ENCODE measurements at places on chromosomes 3 and 15. TPM values are rescaled to one million over a fixed set of nuclear protein-coding genes. Genes with fewer than 3 reads are reported as not detected.

DNA sequence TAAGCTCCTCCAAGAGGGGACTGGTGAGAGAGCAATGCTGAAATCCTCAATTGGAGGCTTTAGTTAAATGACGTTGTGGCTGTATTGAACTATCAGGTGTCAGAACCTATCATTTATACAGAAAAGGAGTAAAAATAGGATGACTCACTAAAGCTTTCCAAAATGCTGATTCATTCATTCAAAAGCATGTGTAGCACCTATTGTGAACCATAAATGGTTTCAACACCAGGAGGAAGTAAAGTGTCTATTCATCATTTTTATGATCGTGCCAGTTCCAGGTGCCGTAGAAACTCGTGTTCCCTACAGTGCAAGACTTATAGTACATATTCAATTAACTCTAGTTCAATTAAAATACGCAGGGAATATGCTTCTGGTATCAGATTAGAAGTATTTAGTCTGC lies 66.5 kb upstream of the ARRDC4 start:
- DNase-seq = no peak
- no peaks in the 10 kb centered on the region for H3K27me3 ChIP-seq
- H3K36me3 ChIP-seq = no peaks in the 10 kb centered on the region
- no peaks in the 10 kb centered on the region for H3K4me1 ChIP-seq

GRCh38 chr3:144590854-144591253 lies 619.2 kb downstream of the DIPK2A start:
- no peaks in the 10 kb centered on the region for H3K4me1 ChIP-seq
- H3K4me3 ChIP-seq = no peak overlapping the region
- no peak for DNase-seq
- no peaks in the 10 kb centered on the region for H3K36me3 ChIP-seq

DNA sequence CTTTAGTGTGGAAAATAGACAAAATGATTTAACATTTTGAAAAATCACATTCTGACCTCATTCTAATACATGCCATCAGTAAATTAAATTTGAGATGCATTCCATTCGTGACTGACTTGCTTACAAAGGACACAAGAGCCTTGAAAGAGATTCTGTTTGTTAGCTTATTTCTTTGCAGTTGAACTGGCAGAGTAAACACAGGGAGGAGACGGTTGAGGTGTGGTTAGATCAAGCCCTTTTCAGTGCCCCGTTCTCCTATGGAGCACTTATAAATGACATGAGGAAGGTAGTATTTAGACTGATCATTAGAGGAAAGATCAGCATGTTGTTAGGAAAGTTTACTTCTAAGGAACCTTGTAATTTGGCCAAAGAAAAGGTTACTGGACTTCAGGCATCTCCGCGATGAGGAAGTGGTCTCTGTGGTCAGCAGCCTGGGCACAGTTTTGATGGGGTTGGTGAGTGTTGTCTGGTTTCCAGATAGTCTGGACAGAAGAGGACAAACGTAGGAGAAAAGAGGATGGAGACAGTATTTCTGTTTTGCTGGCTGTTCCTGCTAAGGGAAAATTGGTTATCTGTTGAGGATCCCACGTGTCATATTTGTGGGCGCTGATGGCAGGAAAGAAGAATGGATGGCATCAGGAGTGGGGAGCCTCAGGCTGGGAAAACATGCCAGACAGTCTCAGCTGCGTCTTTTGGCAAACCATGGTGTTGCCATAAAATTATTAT lies 328.9 kb upstream of the TBL1XR1 start:
- H3K36me3 ChIP-seq = no peaks in the 10 kb centered on the region
- no peaks in the 10 kb centered on the region for H3K27me3 ChIP-seq
- no peak overlapping the region for H3K4me3 ChIP-seq
- no peak overlapping the region for H3K27ac ChIP-seq
- DNase-seq = no peak

GRCh38 chr3:197353001-197353866 lies 54.8 kb upstream of the DLG1 start:
- H3K27ac ChIP-seq = no peak overlapping the region
- no peak for DNase-seq
- H3K27me3 ChIP-seq = no peaks in the 10 kb centered on the region
- no peaks in the 10 kb centered on the region for H3K4me1 ChIP-seq
- H3K4me3 ChIP-seq = no peak overlapping the region

DNA sequence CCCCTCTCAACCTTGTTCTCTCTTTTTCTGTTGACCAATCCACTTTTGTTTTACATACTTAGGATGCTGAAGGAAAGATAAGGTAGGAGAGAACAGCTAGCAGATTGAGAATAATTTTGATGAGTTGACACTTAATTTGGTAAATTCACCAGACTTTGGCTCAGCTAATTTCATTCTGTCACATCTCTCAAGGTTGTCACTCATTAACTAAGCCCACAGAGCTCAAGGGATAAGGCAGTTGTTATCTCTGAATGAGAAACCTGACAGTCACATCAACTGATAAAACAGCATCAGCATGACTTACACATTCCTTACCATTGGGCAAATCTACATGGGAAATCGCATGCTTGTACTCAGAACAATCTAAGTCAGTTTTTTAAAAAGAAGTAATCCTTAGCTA lies 591.4 kb downstream of the NLGN1 start:
- no peaks in the 10 kb centered on the region for H3K4me1 ChIP-seq
- no peak overlapping the region for H3K4me3 ChIP-seq
- DNase-seq = no peak
- H3K36me3 ChIP-seq = no peaks in the 10 kb centered on the region
- no peaks in the 10 kb centered on the region for H3K27me3 ChIP-seq

DNA sequence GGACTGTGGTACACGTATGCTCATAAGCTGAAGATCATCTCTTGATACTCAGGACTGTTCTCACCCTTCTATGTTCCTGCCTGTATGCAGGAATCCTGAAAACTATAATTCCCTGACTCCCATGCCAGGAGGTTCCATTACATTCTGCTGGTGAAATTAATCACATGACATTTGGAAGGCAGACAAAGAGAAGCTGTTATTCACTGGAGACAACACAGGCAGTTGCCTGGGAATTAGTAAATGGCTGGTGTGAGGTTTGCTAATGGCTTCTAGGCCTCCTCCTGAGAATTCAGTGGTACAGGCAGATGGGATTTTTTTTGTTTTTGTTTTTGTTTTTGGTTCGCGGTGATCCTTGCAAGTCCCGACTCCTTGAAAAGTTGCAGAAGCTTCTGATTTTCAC lies 91.4 kb downstream of the CTNNB1 start:
- H3K27ac ChIP-seq = no peak overlapping the region
- no peaks in the 10 kb centered on the region for H3K36me3 ChIP-seq
- no peak for DNase-seq
- H3K4me1 ChIP-seq = no peaks in the 10 kb centered on the region

The ITPKA gene
- total RNA-seq = 0.20 TPM

The AP3B2 gene
- 1.2 TPM for total RNA-seq

The IL17RE gene
- total RNA-seq = 2.2 TPM

The C3orf85 gene
- not detected for total RNA-seq

- no peaks in the 10 kb centered on the region for H3K36me3 ChIP-seq
- DNase-seq = no peak
- no peaks in the 10 kb centered on the region for H3K27me3 ChIP-seq
- H3K4me3 ChIP-seq = no peak overlapping the region
- H3K27ac ChIP-seq = no peak overlapping the region
- H3K4me1 ChIP-seq = no peaks in the 10 kb centered on the region
These were observed 516.9 kb upstream of the GOLIM4 start for GRCh38 chr3:168612671-168613070.

DNA sequence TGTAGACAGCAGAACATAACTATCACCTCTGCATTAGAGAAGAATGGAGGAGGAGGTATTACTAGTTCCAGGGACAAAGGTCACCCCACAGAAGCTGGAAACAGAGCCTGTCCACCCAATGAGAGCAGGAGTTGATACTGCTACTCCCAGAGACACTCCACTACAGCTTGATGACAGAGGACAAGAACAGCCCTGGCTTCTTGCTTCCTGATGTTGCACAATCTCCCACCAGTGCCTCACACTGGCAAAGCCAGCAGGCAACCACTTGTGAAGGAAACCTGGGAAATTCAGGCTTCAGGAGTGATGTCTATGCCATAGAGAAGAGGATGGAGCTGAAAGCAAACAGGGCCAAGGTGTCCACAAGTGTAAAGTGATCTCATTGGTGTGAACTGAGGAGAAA lies 78.0 kb upstream of the POU1F1 start:
- no peaks in the 10 kb centered on the region for H3K4me1 ChIP-seq
- no peaks in the 10 kb centered on the region for H3K27me3 ChIP-seq
- DNase-seq = no peak
- no peak overlapping the region for H3K4me3 ChIP-seq
- no peak overlapping the region for H3K27ac ChIP-seq

The LIPH gene
- total RNA-seq = not detected

DNA sequence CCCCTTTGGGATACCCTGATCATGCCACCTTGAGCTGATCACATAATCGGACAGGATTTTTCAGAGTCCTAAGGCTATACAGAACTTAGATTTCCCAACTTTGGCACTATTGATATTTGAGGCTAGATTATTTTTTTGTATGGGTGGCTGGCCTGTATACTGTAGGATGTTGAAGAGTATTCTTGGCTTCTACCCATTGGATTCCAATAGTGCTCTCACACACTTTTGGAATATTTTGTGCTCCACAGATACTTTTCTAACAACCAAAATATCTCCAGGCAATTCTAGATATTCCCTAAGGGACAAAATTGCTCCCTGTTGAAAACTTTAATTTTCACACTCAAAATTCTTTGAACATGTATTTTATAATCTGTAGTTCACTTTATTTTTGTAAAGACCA lies 125.1 kb downstream of the ABI3BP start:
- no peak overlapping the region for H3K4me3 ChIP-seq
- H3K4me1 ChIP-seq = no peaks in the 10 kb centered on the region
- H3K27me3 ChIP-seq = no peaks in the 10 kb centered on the region
- DNase-seq = no peak
- no peak overlapping the region for H3K27ac ChIP-seq

- DNase-seq = no peak
- peaks cover 24% of the 10 kb centered on the region for H3K4me1 ChIP-seq
- peak overlapping the region; percentile 99 for H3K4me3 ChIP-seq
These were observed 469 bp downstream of the ZNF770 start for GRCh38 chr15:34987609-34988026.

DNA sequence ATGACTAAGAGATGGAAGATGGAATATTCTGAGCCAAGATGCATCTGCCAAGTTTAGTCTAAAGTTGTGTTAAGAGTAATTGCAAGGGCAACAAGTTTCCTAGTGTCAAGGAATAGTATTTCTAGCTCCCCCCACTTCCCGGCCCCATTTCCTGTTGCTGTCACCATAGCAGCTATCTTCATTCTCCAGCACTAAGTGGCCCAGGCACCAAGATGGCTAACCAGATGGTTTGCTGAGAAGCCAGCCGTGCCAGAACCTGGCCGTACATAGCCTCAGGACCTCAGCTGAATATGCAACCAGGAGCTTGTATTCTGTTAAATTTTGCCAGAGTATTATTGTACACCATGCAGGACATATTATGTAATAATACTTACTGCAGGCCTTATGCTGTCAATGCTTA lies 108.8 kb upstream of the UMPS start:
- H3K27ac ChIP-seq = no peak overlapping the region
- no peak overlapping the region for H3K4me3 ChIP-seq
- peaks cover 11% of the 10 kb centered on the region for H3K4me1 ChIP-seq
- no peaks in the 10 kb centered on the region for H3K27me3 ChIP-seq

GRCh38 chr15:56693761-56694160 lies 39.5 kb downstream of the ZNF280D start:
- no peak for DNase-seq
- H3K4me3 ChIP-seq = no peak overlapping the region
- H3K4me1 ChIP-seq = no peaks in the 10 kb centered on the region
- H3K36me3 ChIP-seq = no peaks in the 10 kb centered on the region

GRCh38 chr3:110727056-110727455 lies 344.6 kb upstream of the NECTIN3 start:
- no peaks in the 10 kb centered on the region for H3K36me3 ChIP-seq
- H3K27me3 ChIP-seq = no peaks in the 10 kb centered on the region
- H3K4me3 ChIP-seq = no peak overlapping the region
- no peaks in the 10 kb centered on the region for H3K4me1 ChIP-seq

GRCh38 chr15:48423342-48423741 lies 92.1 kb downstream of the DUT start:
- H3K27me3 ChIP-seq = no peaks in the 10 kb centered on the region
- no peak overlapping the region for H3K27ac ChIP-seq
- H3K4me1 ChIP-seq = no peaks in the 10 kb centered on the region

DNA sequence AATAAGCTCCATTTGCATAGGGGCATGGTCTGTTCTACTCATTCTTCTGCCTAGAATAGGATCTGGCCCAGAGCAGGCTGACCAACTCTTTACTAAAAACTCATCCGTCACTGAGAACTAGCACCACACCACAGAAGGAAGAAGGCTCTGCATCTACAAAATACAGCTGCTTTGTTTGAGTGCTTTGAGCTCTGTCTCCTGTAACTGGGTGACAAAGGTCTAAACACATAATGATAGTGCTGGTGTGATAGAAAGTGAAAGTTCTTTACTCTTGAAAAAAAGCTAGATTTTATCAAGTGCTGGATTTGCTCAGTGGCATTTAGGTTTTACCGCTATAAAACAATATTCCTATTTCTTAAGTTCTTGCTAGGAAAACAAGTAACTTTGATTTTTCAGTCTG lies 140.7 kb downstream of the FHIT start:
- H3K4me1 ChIP-seq = no peaks in the 10 kb centered on the region
- no peak overlapping the region for H3K27ac ChIP-seq
- no peaks in the 10 kb centered on the region for H3K27me3 ChIP-seq
